ENCODE measurements at places on chromosomes 3 and 15.

DNA sequence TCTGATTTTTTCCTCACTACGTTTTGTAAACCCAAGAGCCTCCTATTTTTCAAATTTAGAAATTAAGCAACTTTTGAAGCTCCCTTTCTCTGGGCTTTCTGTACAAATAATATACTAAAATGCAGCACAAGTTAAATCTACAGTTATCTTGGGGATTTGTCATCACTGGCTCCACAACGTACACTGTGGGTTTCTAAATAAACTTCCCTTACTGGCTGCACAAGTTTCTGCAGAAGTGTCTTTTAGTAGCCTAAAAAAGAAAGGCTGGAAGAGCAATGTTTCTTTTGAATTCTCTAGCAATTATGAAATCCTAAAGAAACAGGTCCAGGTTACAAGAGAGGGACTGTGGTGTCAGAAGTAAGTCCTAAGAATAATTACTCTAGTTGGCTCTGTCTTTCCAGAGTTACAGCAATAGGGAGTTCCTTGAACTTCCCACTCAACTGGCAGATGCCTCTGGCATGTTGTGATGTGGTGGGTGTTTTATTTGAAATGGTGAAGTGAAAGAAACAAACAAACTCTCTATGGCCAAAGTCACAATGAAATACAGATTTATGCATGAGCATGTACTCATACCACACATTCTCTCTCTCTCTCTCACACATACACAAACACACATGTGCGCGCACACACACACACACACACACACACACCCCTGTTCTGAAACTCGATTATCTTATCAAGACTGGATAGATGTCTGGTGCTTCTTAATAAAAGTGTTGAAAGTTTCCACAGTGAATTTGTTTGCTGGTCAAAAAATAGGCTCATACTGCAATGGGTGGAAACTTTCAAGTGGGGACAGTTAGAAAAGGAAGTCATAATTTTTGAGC lies 198.2 kb downstream of the SSR3 start:
- no peak for DNase-seq

- no peak for DNase-seq
Observed at GRCh38 chr15:57635300-57635909, 43.7 kb downstream of the MYZAP start.

GRCh38 chr15:43930556-43930955 lies 103.8 kb downstream of the WDR76 start:
- DNase-seq: no peak

DNA sequence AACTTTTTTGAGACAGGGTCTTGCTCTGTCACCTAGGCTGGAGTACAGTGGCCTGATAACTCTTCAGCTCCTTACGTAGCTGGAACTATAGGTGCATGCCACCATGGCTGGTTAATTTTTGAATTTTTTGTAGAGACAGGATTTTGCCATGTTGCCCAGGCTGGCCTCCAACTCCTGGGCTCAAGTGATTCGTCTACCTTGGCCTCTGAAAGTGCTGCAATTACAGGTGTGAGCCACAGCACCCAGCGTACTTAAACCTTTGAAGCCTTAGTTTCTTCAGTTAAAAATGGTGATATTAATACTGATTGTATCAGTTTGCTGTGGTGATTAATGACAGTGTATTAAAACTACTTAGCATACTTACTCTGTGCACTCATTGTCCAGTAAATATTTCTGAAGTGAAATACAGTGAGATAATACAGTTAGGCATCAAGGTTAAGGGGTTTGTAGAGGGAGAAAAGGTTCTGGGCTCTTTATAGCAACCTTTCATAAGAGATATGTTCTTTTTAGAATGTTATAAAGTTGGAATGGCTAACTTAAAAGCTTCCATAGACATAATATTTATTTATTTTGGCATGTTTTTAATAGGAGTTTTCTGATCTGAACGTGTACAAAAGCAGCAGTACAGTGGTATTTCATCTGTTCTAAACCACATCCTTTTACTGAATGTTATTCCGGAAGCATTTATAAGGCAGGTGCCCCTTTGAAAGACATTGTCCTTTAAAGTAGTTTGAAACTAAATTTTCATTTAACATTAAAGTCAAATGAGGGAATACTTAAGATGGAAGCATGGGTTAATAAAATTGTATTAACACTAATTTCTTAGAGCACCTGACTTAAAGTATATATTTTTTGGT lies 23.6 kb downstream of the NCK1 start:
- no peak for DNase-seq

DNA sequence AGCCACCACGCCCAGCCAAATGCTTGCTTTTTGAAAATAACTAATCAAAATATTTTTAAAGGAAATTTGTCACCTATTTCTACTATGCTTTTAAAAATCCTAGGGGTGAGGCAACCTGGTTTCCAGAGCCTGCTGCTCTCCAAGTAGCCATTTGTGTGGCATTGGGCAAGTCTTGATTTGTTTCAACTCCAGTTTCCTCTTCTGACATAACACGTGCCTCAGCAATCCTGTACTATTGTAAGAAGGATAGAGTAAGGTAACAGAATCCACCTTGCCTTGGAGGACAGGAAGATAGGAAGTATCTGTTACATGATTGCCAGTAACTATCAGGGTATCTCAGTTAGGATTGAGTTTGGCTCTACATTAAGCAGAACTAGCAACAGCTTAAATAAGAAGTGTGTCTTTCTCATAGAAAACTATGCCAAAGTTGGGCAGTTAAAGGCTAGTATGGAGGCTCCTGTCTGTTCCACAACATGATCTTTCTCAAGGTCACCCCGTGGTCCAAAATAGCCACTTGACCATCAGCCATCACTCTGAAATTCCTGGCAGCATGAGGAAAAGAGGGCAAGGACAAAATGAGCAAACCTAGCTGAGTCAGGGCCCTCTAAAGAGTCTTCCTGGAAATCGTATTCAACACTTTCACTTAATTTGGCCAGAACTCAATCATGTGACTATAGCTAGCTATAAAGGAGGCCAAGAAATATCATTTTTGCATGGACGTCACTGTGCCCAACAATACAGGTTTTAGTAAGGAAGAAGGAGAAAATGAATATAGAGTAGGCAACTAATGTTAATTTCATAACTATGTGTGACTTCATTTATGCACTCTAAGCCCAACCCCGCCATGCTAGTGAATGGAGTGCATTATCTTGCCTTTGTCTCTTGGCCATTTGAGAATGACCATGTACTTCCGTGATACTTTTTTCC lies 66.1 kb downstream of the HMG20A start:
- no peak for DNase-seq

DNA sequence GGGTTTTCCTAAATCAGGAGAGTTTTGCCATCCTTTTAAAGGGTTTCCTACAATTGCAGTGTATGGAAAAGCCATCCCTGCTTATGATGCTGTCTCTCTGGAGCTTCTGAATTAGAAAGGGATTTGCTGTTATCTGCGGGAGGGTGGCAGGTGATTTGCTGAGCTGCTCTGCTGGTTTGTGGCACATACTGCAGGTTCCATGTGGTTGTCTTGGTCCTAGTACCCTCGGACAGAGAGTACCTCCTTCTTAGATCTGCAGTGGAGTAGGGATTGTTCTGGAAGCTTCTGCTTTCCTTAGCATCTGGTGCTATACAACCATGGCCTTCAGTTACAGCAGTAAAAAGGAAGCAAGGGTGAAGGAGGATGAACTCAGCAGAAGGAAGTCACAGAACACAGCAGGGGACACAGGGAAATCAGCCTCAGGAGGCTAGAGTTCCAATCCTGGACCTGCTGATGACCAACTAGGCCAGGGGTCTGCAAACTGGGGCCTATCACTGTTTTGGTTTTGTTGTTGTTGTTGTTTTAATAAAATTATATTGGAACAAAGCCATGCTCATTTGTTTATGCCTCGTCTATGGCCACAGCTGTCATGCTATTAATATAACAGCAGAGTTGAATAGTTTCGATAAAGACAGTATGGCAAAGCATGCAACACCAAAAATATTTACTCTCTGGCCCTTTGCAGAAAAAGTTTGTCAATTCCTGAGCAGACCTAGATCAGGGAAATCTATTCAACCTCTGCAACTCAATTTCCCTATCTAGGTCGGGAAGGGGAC lies 39.5 kb downstream of the STARD5 start:
- DNase-seq: no peak

DNA sequence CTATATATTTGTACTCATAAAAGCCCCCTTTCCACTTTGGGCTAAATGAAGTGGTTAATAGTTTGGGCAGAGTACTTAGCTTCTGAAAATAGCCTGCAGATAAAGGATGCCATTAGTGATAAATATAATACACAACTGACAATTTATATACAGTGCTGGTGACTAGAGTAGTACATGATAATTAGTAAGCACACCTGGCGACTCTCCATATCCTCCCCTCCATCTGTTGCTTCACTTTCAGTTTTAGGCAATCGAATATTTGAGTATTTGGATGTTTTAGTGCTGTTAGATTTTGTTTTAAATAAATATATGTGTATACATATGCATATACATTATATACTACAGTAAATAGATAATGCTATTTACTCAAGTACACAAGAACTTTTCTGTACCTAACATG lies 35.9 kb upstream of the CHMP2B start:
- DNase-seq: no peak

DNA sequence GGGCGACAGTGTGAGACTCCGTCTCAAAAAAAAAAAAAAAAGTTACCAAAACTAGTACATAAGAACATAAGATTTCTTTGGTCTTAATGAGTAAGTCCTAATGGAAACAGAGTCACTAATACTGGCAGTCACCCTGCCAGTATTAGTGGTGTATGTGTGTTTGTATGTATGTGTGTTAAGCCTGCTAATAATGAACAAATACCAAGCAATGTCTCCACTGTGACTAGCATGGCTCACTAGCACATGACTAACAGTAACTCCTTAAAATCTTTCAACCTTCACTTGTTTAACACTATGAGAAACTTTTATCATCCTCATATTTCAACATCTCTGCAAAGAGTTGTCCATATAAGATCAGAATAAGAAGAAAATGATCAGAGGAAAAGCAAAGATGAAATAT lies 231.0 kb upstream of the ATP11B start:
- DNase-seq: no peak

DNA sequence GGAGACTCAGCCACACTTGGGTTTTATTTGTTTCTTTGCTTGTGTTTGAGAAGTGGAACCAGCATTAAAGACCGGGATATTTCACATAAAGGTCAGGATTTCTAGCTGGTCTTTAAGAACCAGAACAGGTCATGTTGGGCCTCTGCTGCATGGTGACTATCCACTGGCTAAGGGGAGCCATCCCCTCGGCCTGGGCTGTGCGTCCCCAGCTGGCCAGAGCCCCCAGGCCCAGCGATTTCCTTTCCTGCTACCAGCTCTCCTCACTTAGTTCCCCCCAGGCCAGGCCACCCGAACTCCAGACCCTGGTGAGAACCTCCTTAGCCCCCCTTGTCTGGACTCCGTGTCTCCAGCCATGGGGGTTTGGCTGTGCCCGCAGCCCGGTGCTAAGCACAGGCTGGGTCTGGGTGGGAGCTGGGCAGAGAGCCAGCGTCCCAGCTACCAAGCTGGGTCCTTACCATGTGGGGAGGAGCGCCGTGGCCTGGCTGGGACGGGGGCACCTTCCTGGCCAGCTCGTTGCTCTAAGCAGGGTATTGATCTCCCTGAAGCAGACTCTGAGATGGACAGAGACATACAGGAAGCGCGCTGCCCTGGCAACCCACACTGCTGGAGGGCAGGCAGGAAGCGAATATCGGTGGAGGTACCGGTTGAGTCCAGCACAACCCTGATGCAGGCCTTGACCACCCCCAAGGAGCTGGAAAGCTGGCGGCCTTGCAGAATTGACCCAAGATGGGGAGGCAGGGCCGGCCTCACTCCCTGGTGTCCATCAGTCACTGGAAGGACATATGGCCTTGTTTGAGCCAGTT lies 49.4 kb downstream of the KLF15 start:
- DNase-seq: no peak

DNA sequence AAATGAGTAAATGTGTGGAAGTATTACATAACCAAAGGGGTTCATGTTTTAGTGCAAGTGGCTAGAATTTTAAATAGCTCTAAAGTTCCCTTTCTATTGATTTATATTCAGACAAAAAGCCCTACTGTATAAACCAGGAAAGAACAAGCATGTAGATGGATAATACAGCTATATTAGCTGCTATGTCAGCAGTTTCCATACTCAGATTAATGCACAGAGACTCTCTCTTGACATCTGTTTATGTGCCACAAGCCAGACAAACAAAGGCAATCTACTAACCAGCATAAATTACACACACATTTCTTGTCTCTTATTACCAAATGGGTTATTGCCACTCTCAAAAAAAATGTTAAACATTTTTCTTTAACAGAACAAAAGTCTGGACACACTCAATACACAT lies 760.1 kb upstream of the NECTIN3 start:
- no peak for DNase-seq

GRCh38 chr3:152839511-152839910 lies 4.6 kb downstream of the P2RY1 start:
- no peak for DNase-seq

DNA sequence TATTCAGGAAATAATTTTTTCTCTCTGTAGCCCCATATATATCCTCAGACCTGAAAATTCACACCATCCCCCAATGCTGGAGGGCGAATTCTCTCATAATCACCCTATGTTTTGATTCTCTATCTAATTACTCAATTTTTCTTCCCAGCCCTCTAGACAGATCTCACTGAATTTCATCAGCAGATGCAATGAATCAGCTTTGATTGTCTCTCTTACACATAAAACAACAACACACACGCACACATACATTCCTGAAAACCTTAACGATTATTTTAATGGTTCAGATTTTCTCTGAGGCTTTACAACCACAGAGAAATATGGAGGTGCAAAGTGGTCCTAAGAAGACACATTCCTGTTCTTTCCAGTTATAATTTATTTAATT lies 11.1 kb downstream of the RBMS3 start:
- no peak for DNase-seq

DNA sequence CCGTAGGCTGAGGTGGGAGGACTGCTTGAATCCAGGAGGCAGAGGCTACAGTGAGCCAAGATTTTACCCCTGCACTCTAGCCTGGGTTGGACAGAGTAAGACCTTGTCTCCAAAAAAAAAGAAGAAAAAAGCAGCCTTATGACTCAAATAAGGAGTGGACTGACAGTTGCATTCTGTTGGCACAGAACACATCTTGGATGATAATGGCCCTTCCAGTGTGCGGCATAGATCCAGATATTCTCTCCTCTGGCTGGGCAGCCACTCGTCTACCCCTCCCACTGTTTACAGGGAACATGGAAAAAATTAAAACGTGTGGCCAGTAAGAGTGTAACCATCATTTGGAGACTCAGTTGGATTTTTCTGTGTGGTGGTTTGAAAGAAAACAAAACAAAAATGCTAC lies 118.6 kb upstream of the RNF7 start:
- DNase-seq: no peak

DNA sequence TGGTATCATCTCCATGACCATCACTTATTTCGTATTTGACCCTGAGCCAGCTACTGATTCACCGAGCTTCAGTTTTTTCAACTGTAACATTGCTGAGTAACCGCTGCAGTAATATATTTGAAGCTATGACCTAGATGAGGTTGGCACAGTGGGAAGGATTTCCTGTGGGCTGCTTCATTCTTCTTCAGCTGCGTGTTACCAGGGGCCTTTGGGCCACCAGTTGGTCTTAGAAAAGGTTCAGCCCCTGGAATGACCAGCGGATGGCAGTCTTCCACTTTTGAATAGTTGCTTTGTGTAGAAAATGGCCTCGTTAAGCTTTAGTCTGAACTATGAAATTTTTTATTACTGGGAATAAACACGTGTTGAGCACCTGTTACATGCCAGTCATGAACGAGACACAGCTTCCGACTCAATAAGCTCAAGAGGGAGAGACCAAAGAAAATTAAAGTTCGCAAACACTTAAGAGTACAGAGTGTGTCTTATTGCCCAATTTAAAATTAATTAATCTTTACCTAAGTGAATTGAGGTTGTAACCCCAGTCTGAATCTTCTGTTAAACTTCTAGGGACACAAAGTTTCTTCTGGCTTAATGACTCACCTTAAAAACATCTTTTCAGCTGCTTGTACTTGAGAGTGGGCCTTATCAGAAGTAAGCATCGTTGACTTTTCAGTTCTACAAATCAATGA lies 57.6 kb upstream of the NR2E3 start:
- DNase-seq: no peak
